ENCODE measurements at places on chromosomes 2 and 18.

DNA sequence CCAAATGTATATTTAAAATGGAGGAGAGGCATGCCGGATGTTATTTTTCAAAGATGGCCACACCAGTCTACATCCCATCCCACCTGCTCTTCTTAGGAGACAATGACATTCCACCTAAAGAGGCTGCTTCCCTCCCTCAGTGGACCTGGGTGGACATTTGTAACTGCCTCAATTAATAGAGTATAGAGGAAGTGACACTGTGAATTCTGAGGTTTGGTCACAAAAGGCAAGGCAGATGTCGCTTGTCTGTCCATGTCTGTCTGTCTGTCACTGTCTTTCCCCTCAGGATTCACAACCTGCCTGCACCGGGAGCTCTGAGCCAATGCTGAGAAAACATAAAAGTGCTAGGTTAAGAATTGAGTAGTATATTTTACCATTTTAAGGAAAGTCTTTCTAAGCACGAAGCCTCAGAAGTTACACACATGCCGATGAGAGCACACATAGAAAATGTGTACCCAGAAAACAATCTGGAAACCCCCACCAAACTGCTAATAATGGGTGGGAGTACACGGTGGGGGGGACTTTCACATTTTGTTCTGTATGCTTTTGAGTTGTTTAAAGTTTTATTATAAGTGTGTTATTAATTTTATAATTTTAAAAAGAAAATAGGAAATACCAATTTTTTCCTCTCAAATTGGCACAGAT, 21.0 kb downstream of the MIB1 start:
- DNase-seq: no peak

GRCh38 chr2:174328114-174328960, 6.4 kb upstream of the SP9 start:
- DNase-seq: no peak

- DNase-seq: no peak
Observed at GRCh38 chr2:9310798-9311197, 104.2 kb downstream of the ASAP2 start.

GRCh38 chr2:9556121-9556743, 602 bp upstream of the ADAM17 start:
- DNase-seq: no peak

DNA sequence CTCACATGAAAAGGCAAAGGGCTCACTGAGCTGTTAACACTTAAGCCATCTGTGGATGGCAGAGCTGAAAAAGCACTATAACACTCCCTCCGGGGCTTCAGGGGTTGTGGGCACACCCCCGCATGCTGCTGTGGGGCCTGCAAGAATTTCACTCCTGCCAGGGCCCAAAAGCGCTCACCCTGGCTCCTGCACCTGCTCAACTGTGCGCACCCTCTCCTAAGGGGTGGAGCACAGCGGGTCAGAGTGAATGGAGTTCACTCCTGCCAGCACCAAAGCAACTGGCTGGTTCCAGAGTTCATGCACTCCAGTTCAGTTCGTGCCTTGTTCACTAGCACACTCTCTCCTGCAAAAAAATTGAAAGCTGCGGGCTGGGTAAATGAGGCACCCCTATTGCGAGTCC, 814.2 kb upstream of the SLC39A10 start:
- DNase-seq: no peak

DNA sequence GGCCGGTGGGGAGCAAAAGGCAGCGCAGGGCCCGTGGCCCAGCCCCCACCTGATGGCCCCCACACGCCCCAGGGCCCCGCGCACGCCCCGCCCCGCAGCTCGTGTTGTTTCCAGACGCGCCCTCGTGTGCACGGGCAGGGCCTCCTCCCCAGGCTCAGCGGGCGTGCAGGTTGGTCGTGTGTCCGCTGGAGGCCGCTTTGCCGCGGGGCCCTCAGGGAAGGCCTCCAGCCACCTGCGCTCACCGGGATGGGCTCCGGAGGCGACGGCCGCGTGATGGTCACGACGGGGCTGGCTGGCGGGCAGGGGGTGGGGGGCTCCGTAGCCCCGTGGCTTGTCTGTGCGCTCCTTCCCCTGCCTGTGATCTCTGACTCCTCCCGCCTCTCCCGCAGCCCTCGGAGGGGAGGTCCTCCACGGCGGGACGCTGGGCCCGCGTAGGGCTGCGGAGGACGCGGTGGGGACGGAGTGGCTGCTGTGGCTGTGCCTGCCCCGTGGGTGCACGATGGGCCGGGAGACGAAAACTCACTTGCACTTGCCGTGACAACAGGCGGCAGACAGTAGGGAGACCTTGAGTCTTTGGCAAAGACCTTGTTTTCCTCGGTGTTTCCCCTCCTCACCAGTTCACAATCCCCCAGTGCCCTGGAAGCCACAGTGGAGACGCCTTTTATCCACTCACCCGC, 67.1 kb downstream of the RTP5 start:
- no peak for DNase-seq

GRCh38 chr2:192827735-192828134, 633.0 kb upstream of the TMEFF2 start:
- DNase-seq: no peak

- no peak for DNase-seq
Observed at GRCh38 chr2:239567786-239568185, 167.0 kb upstream of the HDAC4 start.

DNA sequence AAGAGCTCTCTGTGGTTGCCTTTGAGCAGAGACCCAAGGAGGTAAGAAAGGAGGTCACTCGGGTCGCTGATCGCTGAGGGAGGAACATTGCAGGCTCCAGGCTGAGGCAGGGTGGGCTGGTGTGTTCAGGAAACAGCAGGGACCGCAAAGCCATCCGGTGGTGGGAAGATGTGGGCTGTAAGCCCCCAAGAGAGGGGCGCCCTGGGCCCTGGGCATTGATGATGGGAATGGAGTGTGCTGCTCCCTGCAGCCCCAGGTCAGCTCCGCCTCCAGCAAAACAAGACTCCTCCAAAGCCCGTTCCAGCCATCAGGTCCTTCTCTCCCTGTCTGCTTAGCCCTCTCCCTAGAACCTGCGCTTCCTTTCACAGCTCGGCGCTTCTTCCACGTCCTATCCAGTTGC, 229.7 kb downstream of the KLHL29 start:
- DNase-seq: no peak

DNA sequence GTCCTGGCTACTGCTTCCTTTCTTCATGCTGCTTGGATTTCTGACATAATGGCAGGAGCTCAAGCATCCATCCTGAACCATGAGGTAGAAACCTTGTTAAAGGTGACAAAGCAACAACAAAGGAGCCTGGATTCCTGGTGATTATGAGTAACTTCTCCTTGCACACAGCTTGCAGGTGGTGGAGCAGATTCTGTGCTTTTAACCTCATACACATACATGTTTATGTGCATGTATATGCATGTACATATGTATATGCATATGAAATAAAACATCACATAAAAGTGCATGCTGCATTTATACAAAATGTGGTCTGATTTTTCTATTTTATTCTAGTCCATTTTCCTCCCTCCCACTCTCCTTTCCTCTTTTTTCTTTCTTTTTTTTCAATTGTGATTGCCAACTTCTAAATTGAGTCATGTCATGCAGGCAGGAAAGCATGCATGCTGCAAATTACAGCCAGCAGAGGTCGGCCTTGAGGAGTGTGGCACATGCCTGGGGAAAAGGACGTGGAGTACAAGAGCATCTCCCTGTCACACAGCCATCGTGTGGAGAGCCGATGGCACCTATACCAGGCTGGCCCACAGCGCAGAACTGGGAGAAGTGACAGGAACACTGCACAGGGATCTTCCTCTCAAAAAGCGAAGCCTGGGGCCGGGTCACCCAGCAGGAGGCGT, 17.9 kb downstream of the LCT start:
- DNase-seq: peak; percentile 33

DNA sequence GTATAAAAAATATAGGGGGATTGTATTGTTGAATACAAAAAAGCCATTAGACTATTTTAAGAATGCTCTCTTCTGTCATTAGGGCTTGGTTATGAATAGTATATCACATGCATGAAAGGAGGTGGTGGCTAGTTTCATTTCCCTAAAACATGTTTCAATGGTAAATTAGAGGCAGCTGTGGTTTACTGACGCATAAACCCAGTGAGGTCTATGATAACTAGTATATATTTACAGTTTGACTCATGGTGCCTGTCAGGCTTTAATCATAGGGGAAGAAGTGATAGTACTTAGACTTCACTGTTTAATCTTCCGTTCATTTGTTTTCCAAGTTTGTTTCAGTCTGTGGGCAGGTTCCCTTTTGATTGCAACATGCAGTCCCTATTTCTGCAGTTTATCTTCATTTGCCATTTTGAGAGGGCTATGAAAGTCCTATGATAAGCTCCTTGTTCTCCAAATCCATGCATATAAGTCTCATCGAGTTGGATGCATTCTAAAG, 55.1 kb upstream of the MAP4K3 start:
- no peak for DNase-seq

- DNase-seq: no peak
Observed at GRCh38 chr18:39555496-39555895, 1989.9 kb upstream of the CELF4 start.

- no peak for DNase-seq
Observed at GRCh38 chr2:23484275-23484674, 99.3 kb downstream of the KLHL29 start.

GRCh38 chr2:9712263-9712662, 81.5 kb upstream of the YWHAQ start:
- DNase-seq: no peak

GRCh38 chr18:621291-622043, 24.7 kb downstream of the CLUL1 start:
- no peak for DNase-seq

GRCh38 chr2:27255660-27256059, 7.2 kb downstream of the SLC30A3 start:
- DNase-seq: no peak

DNA sequence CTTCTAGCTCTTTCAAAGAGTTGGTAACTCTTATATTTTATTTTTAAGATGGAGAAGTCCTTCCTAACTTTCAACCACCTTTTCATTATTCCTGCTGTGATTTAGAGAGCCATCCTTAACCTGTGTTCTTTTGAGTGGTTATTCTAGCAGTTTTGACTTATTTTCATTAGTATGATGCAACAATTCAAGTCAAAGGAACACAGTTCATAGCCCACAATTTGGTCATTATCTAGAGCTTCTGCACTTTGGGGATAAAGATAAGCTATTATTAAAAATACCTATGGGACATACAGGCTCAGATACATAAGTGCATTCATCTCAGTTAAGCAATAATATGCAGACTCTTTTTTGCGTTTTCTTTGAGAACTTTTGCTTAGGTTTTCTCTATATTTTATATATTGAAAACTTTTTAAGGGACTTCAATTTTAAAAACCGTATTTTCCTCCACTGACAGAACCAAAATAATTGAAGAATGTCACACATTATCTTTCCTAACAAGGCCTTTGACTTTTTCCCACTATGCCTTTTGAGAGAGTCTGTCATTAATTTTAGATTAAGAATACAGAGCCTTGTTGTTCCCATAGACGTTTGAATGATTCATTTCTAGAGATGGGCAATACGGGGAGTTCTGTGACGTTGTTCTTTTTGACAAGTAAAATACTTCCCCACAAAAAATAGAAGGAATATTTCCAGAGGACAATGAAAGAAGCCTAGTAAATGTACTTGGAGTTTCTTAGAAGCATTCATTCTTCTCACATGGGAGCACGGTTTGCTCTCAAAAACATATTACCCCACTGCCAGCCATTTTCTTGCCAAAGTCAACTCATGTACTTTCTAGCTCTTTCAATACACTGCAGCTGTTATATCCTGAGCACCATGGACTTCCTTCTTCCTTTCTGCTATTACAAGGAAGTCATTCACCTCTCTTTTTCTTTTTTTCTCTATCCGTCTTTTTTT, 42.9 kb upstream of the RASGRP3 start:
- DNase-seq: no peak

DNA sequence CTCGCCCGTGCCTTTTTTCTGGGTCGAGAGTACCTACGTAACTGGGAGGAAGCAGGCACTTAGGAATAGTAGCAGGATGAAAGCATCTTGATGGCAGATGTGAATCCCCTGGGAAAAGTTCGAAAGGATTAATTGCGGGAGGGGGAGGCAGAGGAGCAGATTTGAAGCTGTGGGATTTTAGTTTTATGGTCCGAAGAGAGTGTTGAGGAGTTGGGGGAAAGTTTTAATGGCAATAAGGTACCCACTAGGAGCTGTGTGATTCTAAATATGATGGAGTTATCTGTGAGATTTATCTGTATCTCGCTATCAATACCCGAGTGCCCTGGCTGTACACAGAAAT, 1.1 kb downstream of the AGFG1 start:
- DNase-seq: no peak

- DNase-seq: no peak
Observed at GRCh38 chr2:135664623-135665068, 77.0 kb upstream of the UBXN4 start.

DNA sequence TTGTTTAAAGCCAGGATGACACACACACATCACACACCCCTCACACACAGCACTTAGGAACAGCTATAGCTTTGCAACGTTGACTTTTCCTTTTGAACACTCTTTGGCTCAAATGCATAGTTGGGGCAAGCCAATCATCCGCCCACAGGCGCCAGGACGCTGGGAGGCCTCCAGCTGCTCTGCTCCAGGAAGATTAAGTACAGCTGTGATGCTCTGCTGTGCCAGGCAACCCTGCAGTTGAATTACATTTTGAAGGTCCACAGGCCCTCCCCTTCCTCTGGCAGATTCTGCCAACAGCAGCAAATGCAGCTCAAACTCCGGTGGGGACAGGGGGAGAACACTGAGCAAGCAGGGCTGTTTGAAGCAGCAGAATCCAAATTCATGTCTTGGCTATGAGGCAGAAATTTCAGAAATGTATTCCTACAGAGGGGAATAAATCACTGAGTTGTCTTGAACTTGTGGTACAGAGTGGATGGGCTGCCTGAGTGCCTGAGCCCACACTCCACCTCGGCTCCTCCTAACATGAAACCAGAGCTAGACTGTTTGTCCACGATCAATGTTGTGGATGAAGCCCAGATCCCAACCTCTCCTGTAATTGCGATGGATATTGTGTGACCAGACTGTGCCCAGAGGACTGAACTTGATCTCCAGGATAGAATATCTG, 86.5 kb upstream of the PPP1CB start:
- no peak for DNase-seq

DNA sequence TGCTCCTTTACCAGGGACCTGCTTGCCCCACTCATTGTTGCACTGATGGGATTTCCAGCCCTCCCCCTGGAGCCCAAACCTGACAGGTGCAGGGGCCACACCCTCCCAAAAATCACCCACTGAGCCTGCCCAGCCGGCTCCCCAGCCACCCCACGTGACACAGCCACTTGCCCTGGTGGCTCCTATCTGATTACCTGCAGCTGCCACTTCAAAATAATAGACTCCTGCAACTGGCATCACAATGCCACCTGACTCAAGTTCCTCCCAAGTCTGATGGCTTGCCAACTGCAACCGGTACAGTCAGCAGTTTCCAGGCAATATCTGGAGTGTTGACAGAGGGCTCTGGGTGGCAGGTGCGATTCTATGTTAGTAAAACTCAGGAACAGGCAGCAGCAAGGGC, 66.2 kb downstream of the CRACDL start:
- no peak for DNase-seq

GRCh38 chr2:200944467-200945394, 18.7 kb downstream of the ORC2 start:
- DNase-seq: no peak

DNA sequence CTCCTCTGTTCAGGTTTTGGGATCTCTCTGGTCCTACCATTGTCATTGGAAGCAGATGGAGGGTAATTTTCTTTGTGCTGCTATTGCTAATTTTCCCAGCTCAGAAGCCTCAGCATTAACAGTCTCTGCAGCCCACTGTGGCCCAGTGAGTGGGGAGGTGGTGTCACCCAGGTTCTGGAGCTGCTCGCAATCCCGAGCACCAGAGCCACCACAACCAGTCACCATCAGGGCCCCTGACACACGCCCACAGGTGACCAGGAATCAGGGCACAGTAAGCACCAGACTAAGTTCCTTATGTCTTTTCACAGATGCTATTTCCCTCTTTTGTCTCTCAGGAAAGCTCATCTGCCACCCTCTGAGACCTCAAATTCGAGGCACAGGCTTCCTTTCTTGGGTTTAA, 87.9 kb downstream of the SEPTIN10 start:
- no peak for DNase-seq
